Activated CD4-positive, alpha-beta T cell treated with anti-CD3 and anti-CD28 coated beads, Interleukin-10, Interleukin-2, amounts not matched to agents 100 ng/mL and 50 ng/mL, durations not matched to agents 16 hours and 8 hours (primary cell): ENCODE measurements at places on chromosomes 2 and 18.
A peak's percentile ranks its signal among the peaks of the same experiment; 100 is the strongest.

GRCh38 chr2:96330407-96330806 lies 5.2 kb upstream of the NCAPH start:
- DNase-seq: no peak

GRCh38 chr2:151679994-151680393 lies 54.3 kb downstream of the NEB start:
- no peak for DNase-seq

GRCh38 chr2:216373896-216374295 lies 1.6 kb upstream of the MARCHF4 start:
- DNase-seq: no peak

GRCh38 chr2:224638301-224638823 lies 53.2 kb upstream of the CUL3 start:
- DNase-seq: no peak

DNA sequence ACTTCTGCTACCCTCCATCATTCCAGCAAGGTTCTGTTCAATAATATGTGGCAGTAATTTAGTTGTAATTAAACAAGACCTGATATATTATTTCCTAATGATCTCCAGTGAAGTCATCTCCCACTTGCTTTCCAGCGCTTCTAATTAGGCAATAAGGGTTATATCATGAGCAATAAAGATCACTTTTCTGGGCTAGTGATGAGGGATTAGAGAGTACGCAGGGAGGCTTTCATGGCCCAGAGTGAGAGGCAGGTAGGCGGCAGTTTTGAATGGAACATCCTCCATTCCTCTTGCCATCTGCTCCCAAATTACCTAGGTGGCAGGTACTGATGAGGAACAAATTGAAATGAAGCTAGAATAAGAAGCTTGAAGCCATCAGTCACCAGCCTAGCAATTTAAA lies 358.1 kb upstream of the SYT4 start:
- no peak for DNase-seq

DNA sequence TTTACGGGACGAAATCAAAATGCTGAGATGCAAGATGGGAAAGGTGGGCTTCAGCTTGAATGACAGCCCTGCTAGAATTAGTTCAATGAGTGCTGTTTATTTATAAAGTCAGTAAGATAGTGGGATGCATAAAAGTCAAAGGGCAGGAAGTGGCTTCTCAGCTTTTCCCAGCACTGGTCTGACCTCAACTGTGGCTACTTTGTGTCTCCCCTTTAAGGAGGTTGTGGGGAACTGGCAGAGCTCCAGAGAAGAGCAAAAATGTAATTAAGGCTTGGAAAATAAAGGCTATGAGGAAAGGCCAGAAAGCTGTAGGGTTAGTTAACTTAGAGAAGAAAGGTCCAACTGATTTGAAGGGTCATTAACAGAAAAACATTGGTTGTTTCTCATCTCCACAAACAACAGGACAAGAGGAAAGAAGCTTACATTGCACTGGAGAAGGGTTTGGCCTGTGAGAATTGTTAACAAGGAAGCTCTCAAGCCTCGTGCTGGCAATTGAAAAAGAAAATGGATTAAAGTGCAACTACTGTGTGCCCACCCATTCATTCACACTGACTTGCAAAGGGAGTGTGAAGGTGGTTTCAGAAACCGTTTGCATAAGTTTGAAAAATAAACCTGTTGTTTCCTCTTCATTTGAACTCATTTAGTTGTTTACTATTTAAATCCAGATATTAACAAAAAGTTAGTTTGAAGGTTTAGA lies 68.8 kb upstream of the CD28 start:
- no peak for DNase-seq

DNA sequence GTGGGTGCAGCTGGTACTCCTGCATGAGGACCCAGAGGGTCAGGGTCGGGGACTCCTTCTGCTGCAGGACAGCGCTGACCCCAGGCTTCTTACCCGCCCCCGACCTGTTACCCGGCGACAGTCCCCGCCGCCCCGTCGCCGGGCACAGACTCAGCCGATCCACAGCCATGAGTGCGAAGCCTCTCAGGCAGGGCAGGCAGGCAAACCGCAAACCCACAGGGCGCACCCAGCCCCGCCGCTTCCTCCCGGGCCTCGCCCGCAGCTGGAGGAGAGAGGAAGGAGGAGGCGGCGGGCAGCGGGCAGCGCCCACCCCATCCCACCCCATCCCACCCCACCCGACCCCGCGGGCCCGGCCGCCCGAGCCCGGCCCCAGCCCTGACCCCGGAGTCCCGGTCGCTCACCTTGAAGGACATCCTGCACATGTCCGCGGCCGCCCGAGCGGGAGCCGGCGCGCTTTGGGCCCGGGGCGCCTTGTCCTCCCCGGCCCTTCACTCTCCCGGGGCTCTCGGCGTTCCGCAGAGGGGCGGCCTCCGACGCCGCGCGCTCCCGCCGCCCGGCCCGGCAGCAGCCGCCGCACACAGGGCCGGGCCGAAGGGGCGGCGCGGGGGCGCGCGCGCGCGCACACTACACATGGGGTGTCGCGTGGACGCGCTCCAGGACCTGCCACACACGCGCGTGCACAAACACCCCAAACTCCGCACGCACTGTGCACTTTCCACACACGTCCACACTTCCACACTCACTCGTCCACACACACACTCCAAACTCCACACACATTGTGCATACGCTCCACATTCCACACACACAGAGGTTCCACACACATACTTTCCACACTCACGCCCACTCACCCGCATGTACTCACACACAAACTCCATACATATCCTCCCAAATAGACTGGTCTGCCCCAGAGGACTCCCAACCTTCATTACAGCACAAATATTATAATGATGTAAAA lies at the start of gene ANKRD29:
ANKRD29 (minus strand) TSS at position 603 of the 955 bp plus-strand sequence; CDS start at position 422, 181 bp downstream.
- peak; percentile 57 for DNase-seq

DNA sequence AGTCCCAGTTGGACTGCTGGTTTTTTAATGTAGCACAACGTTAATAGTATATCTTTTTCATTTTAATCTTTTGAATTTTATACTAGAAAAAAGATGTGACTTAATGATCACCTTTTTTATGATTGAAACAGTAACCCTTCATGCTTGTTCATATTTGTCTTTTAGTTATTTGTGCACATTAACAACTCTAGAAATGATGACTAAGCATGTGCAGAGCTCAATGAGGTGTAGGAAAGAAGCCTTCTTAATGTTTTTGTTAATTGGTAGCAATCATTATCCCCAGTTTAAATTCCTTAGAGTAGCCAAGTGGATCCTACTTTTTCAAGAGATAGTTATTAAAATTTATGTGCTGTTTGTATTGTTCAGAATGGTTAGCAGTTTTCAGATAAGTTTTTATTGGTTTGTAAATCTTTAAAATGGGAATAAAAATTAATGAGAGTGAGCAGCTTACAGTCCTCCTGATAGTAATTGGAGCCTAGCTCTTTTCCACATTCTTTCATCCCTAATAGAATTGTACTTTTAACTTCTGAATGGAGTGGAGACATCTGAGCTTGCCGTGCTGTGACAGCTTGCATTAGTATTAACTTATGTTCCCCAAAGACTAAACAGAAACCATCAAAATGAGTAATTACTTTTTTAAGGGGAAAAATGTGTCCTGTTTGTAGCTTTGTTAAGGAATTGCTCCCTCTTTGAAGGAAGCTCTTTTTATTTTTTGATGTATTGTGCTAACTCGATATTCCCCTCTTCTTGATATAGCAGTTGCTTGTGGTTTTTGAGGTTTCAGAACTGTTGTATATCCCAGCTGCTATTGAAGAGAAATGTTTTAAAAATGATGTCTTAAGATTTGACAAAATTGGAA lies 17.3 kb downstream of the PIK3C3 start:
- peak; percentile 15 for DNase-seq

DNA sequence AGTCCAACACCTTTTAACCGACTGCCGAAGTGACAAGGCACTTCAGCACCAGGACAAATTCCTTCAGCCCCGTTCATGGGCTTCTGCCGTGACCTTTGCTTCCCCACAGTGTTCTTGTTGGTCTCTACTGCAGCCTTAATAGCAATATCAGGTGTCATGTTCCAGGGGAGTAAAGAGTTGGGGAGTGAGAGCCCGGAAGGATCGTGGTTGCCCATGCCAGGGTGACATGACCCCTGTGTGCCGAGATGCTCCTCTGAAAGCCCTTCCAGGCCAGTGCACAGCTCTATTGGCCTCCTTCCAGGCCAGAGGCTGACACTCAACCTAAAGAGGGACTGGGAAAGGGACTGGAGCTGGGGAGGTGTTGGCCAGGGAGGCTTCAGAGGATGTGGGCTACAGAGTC lies 279.2 kb downstream of the CYRIA start:
- no peak for DNase-seq

GRCh38 chr2:37167636-37168180 lies 10.9 kb upstream of the EIF2AK2 start:
- no peak for DNase-seq

DNA sequence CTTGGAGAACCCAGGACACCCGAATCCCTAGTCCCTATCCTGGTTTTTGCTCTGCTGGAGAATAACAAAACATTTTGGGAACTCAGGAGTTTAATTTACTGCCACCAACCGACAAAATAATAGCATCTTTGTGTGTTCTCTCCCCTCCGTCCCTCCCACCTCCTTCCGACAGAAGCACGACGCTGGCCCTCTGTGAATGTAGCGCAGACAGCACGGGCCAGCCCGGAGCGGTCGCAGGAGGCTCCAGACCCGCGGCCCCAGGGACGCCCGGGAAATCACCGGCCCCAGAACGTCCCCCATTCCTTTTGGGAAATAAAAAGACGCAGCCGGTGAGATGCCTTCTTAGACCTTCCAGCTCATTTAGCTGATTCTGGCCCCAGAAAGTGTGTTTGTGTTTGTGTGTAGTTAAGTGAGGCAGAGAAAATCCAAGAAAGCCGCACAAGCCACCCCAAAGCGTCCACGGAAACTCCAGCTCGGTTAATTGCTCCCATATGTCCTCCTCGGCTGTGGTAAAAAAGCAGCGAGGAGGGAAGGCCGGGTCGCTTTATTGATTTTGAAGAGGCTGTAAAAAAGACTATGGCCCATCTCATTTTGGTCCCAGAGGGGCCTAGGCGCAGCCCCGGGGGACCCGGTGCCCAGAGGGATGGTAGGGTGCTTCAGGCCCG lies 577 bp upstream of the TANC1 start:
- no peak for DNase-seq

DNA sequence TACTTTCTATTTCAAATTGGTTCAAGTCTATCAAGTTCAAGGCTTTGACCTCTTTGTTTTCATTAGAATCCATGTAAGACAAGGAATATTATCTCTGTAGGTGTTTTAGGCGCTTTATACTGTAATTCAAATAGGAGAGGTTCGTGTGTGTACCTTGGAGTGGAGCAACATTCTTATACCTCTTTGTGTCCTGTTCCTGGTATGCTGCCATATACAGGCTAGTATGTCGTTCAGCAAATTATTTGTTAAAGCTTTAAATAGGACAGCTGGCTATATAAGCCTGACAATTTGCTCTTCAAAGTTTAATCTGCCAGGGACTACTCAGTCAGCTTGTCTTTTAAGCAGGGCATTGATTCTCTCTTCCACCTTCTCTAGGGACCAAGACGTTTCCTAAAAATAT lies 31.1 kb upstream of the SPAG16 start:
- DNase-seq: no peak

DNA sequence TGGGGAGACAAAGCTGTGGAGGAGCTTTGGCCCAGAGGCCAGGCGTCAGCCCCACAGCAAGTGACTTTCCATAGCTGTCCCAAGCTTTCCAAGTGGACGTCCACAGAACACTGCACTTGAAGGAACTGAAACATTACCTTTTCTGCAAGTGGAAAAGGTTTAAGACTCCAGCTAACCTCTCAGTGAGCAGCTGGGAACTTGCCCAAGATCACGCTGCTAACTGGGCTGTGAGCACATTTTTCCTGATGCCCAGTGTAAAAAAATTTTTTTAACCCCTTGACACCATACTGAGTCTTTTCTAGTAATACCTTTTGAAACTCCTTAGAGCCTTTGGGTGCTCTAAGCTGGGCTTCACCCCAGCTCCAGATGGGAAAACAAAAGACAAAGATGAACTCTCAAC lies 256.7 kb downstream of the HAUS1 start:
- DNase-seq: no peak

DNA sequence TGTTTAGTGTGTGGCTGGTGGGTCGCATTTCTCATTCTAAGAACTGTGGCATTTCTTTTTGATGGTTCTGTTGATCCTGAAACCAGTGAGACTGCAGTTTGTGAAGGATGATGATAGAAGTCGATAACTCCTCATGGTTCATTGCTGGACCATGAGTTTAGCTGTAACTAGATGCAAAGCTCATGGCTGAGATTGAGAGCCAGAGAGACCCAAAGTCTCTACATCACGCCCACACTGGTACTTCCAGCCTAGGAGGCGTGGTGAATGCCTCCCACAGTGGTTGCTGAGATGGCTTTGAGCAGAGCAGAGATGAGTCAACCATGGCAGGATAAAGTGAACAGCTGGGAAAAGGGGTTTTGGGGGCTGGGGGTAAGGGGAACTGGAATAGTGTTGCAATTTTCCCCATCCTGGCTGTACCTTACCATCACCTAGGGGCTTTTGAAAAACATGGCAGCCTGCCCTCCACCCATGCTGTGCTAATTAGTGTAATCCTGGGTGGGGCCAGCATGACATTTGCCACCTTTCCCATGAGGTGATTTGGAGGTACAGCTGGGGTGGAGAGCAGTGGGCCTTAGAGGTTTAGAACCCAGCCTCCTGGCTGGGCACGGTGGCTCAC lies 24.1 kb downstream of the INPP4A start:
- DNase-seq: peak; percentile 92

DNA sequence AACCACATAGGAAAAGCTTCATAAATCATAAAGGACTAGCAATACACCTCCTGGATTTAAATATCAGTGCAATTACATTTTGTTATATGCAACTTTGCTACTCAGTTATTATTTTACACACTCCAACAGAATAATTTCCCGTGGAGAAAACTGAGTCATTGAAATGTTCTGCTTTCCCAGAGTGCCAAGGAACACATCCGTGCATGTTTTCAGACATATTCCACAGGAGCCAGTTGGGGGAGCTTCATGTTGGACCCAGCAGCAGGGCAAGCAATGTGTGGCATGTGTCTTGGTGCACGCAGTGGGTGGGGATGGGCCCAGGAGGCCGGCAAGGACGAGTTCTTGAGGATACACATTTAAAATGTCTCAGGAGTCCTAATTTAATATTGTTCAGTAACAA lies 14.4 kb upstream of the SMIM21 start:
- no peak for DNase-seq

DNA sequence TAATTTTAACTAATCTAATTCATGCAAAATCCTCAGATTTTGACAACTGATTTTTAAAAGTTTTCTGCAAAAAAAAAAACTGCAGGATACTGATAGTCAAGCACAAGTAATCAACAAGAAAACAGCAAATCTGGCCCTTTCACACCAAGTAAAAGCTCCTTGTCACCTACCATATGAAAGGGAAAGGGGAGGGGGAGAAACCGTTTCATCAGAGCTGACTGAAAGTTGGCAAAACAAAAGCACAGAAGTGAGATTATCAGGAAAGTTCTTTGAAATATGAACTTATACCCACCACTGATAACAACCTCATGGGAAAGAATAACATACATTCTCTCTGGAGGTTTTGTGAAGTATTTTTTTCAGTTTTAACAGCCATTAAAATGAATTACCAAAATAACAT lies 38.7 kb downstream of the ZNF521 start:
- DNase-seq: no peak
